ENCODE measurements at places on chromosomes 4 and X. TPM values are rescaled to one million over a fixed set of nuclear protein-coding genes. Genes with fewer than 3 reads are reported as not detected.

The CXorf49 gene
- total RNA-seq: 0.69 TPM

The F11 gene
- not detected for total RNA-seq

The NAA11 gene
- total RNA-seq: not detected

The CTBP1 gene
- total RNA-seq: 277 TPM

The MAGEB17 gene
- total RNA-seq: not detected

The TBX22 gene
- total RNA-seq: not detected

The CLTRN gene
- 3.0 TPM for total RNA-seq

The PDGFC gene
- 133 TPM for total RNA-seq

The CDX4 gene
- total RNA-seq: not detected

The ADH1C gene
- not detected for total RNA-seq

The PWWP3B gene
- total RNA-seq: 1.5 TPM

The GPRASP1 gene
- 2.5 TPM for total RNA-seq

The UGT2B7 gene
- total RNA-seq: 137 TPM

The XKRX gene
- 0.30 TPM for total RNA-seq

The PNCK gene
- not detected for total RNA-seq

The PDLIM5 gene
- total RNA-seq: 96.0 TPM

The CDKN2AIP gene
- 45.7 TPM for total RNA-seq

The BEX5 gene
- 2.1 TPM for total RNA-seq

The TRAM1L1 gene
- 5.2 TPM for total RNA-seq

The BMPR1B gene
- 6.5 TPM for total RNA-seq

The SPACA5 gene
- not detected for total RNA-seq

The RELL1 gene
- 71.7 TPM for total RNA-seq

The IRS4 gene
- total RNA-seq: not detected

The ATP1B4 gene
- total RNA-seq: not detected

The RBM47 gene
- total RNA-seq: 82.5 TPM

The APLN gene
- 0.60 TPM for total RNA-seq

The WFS1 gene
- 8.7 TPM for total RNA-seq

The GAB3 gene
- 0.87 TPM for total RNA-seq

The PNMA3 gene
- total RNA-seq: 0.35 TPM

The ARAP2 gene
- 27.3 TPM for total RNA-seq

The GK2 gene
- total RNA-seq: not detected

The FGFBP1 gene
- 19.1 TPM for total RNA-seq

The ZIC3 gene
- not detected for total RNA-seq

The ANK2 gene
- 11.5 TPM for total RNA-seq

The IL3RA gene
- not detected for total RNA-seq

The FGFRL1 gene
- 48.5 TPM for total RNA-seq

The GYG2 gene
- 3.2 TPM for total RNA-seq

The RPS6KA6 gene
- 10.1 TPM for total RNA-seq

The RAB41 gene
- not detected for total RNA-seq

The RIPPLY1 gene
- not detected for total RNA-seq

The MXRA5 gene
- 6.0 TPM for total RNA-seq

The FGFR3 gene
- total RNA-seq: 1.4 TPM

The NXF3 gene
- total RNA-seq: not detected

The MAOA gene
- 9.9 TPM for total RNA-seq

The GIMD1 gene
- total RNA-seq: not detected

The TSPAN7 gene
- not detected for total RNA-seq

The PCDH10 gene
- 0.17 TPM for total RNA-seq

The NKX3-2 gene
- not detected for total RNA-seq

The SORCS2 gene
- total RNA-seq: 11.0 TPM

The CFAP47 gene
- total RNA-seq: 1.6 TPM

The XAGE1A gene
- total RNA-seq: not detected

The ANAPC4 gene
- total RNA-seq: 26.2 TPM

The GAGE12J gene
- not detected for total RNA-seq

Data from renal cortical epithelial cell (primary cell).